Hematopoietic multipotent progenitor cell treated with erythropoietin and hydrocortisone succinate and interleukin-3 and kit ligand, for 6 days (in vitro differentiated cells): ENCODE measurements at places on chromosomes 11 and 22.

- no peak for DNase-seq
These were observed 27.3 kb upstream of the PACSIN2 start for GRCh38 chr22:43042101-43042780.

GRCh38 chr22:41836551-41836950 lies 3.6 kb downstream of the SREBF2 start:
- no peak for DNase-seq

DNA sequence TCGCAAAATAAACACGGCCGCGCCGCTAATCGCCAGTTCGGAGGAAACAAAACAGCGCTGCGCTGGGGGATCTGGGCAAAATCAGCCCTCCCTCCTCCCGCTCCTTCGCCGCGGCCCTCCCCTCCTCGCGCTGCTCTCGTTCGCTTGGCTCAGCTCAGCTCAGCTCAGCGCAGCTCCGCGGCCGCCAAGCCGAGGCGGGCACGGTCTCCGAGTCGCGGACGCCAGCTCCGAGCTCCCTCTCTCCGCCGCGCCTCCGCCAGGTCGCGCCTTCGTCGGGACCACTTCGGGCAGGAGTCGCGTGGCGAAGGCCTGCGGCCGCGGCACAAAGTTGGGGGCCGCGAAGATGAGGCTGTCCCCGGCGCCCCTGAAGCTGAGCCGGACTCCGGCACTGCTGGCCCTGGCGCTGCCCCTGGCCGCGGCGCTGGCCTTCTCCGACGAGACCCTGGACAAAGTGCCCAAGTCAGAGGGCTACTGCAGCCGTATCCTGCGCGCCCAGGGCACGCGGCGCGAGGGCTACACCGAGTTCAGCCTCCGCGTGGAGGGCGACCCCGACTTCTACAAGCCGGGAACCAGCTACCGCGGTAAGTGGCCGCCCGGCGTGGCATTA lies at the start of gene SPON1:
TSS of gene SPON1 (plus strand) at position 162 of the 607 bp plus-strand sequence. CDS start at position 344, 182 bp downstream.
- DNase-seq = peak; percentile 21

DNA sequence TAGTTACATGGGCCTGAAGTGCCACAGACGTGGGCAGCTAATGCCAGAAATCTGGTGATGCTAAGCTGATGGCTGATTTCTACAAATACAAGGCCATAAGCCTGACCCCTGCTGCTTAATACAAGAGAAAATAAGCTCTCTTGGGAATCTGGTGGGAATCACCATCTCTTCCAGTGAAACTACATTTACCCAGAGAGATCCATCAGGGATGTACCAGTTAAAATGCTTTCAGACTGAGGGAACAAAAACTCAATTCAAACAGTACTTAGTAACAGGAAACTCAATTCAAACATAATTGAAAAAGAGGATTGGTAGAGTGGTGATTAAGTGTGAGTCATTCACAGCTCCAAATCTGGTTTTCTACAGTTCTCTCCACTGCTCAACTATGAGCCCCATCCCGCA lies 1.7 kb upstream of the CAVIN3 start:
- DNase-seq = no peak

GRCh38 chr11:57727185-57727584 lies 14.1 kb upstream of the SELENOH start:
- DNase-seq = no peak

GRCh38 chr11:85167038-85167437 lies 460.1 kb downstream of the DLG2 start:
- no peak for DNase-seq

DNA sequence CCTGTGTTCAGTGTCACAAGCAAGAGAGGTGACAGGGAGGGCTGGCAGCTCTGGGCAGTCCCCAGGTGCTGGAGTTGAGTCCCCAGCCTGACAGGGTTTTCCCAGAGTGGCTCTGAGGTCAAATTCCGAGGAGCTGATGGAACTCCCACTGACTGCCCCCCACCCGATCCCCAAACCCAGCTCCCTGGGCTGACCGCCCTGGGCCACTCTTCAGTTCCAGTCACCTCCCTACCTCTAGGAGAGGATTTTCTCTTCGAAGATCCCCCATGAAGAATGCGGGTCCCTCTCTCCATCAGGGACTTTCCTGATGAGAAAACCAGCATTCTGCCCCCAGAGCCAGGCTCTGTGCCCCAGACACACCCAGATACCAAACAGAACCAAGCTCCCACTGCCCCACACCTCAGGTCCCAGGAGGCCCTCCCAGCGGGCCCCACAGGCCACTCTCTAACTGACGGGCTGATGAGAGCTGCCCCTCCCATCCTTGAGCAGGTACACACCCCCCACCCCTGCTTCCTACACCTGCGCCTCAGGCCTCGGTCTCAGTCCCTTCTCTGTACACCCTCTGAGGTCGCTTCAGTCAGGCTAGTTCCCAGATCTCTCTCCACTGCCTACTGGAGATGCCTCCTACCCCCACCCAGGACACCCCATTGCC lies 12.1 kb upstream of the RAC2 start:
- DNase-seq = no peak
